ENCODE measurements at places on chromosomes 2 and 18. TPM values are rescaled to one million over a fixed set of nuclear protein-coding genes. Genes with fewer than 3 reads are reported as not detected.
A peak's percentile ranks its signal among the peaks of the same experiment; 100 is the strongest.

The MAP3K19 gene
- total RNA-seq = not detected

The CNDP1 gene
- not detected for total RNA-seq

The CABLES1 gene
- total RNA-seq = 1.3 TPM

The ZNF532 gene
- 21.0 TPM for total RNA-seq

The REG3G gene
- total RNA-seq = not detected

DNA sequence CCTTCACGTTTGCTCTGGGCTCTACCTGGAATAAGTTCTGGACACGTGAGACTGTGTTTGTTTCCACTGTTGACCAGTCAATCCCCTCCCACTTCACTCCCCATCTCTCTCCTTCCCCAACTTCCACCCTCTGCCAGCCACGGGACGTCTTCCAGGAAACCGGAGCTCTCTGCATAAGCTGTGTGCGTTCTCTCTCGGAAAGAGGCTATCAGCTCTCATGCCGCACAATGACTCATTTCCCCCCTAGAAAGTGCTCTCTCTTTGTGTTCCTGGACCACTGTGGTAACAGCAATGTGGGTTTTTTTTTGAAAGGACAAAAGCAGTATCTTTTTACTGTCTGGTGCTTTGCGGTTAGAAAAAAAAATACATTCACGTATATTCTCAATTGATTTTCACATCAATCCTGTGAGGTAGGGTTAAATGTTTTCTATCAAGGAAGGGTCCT is 10.2 kb downstream of the PROKR1 start:
- no peak for DNase-seq

DNA sequence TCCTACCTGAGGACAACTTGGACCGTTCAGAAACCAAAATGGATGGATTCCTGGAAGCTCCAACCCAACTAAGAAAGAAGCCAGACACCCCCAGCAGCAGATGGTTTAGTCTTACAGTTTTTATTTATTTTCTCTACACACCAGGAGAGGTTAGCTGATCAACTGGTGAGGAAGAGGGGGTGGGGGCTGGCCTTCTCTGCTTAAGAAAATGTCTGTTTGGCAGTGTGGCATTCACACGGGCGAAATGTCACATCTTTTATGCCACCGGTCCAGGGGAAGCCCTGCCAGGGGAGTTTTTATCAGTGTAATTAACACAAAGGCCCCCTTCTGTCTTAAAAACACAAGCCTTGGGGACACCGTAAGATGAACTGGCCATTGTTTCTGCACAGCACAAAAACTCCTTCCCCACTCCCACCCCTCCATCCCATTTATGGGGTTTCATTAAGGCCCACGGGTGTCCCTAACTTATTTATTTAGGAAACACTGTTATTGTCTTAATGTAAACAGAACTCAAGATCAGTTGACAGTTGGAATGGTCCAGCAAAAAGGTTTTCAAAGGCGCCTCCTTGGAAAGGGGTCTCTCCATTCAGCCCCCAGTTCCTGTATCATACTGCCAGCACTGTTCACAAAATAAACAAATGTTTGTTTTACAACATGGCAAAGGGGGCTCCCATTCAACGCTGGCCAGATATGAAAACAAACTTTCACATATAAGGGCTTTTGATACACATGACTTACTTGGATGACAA is 217.0 kb downstream of the C1D start:
- DNase-seq = peak; percentile 30

GRCh38 chr2:149218497-149218896 is 111.9 kb upstream of the LYPD6 start:
- DNase-seq = no peak

- no peak for DNase-seq
These were observed 130.8 kb upstream of the CDCA7 start for GRCh38 chr2:173223871-173224270.

DNA sequence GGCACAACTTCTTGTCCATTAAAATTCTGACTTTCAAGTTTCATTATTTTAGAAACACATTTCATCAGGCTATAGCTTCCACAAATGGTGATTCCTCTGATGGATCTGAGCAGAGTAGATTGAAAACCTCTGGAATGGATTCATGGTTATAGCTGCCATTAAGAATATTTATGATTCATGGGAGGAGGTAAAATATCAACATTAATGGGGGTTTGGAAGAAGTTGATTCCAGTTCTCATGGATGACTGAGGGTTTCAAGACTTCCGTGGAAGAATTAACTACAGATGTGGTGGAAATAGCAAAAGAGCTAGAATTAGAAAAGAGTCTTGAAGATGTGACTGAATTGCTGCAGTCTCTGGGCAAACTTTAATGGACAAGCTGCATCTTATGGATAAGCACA is 797.4 kb downstream of the SUCLG1 start:
- no peak for DNase-seq

- DNase-seq = no peak
These were observed 115.5 kb upstream of the GLI2 start for GRCh38 chr2:120620025-120620793.

GRCh38 chr2:100285011-100285410 is 37.3 kb downstream of the LONRF2 start:
- DNase-seq = no peak

DNA sequence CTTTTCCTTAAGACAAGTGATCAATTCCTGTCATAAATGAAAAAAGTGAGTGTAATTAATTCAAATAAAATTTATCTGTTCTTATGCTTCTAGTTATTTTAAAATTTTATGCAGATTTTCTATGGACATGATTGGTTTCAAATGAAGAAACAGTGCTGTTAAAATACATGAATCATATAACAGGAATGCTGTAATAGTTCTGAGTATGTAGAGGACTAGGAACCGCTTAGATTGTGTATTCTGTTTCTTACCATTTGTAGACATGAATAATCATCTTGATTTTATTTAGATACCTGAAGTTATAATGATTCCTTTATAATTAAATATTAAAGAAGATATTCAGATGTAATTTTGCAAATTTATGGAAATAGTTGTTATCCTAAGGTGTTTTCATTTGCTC is 3.5 kb downstream of the ACTR2 start:
- no peak for DNase-seq

DNA sequence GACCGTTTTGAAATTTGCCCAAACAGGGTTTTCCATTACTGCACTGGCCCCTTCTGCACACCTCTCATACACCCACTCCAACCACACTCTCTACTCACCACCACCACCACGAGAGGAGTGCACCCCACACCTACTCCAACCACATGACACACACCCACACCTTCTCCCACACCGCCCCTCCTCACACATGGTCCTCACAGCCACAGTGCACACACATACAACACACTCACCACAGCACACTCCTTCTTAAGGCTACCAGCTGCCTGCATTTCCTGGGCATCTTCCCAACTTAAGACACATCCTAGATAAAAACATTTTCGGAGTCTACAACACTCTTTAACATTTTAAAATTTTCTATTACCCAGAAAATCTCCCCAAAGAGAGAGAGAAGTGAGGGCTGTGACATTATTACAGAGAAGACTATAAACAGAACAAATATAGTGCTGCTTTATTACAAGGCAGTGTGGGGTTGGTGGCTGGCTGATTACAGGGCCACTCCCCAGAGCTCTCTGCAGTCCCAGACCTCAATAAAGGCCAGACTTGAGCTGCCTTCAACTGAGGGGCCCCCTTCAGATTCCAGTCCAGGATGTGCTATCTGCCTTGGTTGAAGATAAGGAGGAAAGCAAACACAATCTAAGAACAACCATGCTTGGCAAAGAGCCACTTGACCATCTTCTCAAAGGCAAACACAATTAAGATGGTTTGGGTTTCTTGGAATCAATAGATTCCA is 36.1 kb downstream of the NHEJ1 start:
- DNase-seq = no peak

DNA sequence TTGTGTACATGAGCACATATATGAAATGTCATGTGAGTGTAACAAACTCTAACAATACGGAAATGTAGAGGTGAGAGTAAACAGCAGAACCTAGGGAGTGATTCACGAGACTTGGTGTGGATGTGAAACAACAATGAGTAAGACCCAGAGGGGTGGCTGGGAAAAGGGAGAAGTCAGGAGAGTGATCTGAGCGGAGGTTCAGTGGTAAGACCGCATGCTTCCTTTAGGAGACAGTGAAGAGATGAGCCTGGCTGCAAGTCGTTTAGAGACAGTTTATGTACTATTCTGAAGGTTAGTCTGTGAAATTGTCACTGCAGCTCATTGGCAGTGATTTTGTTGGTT is 150.6 kb downstream of the PRPF40A start:
- no peak for DNase-seq

DNA sequence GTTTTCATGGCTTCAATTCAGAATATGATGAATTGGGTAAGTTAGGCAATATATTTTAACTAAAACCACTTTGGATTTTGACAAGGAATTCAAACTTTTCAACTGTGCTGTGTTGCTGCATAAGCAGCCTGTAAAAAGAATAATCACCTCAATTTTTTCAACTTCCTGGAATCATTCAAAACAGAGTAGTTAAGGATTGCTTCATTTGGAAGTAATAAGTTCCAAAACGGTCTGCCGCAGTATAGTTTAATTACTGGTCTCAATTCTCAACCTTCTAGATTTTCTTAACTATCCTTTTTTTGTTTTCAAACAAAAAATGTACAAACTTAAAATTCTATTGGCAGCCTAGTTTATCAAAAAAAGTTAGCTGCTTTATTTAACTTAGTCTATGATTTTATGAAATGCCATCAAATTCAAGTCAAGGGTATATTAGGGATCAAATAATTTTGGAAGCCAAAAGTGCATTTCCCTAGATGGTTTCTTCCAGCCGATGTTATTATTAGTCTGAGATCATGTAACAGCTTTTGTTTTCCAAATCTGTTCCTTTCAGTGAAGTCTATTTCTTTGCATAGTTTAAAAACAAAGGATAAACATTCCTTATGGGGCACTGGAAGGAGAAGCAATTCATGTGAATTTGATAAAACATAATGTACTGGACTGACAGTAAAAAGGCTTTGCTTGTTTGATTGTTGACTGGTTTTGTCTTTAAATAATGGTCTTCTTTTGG is 76.1 kb upstream of the ETAA1 start:
- no peak for DNase-seq

- peak; percentile 90 for DNase-seq
These were observed 45.8 kb downstream of the LAMA3 start for GRCh38 chr18:23735021-23735464.

Data from Caki2 (cell line).